ENCODE measurements at places on chromosomes 4 and X. TPM values are rescaled to one million over a fixed set of nuclear protein-coding genes. Genes with fewer than 3 reads are reported as not detected.

DNA sequence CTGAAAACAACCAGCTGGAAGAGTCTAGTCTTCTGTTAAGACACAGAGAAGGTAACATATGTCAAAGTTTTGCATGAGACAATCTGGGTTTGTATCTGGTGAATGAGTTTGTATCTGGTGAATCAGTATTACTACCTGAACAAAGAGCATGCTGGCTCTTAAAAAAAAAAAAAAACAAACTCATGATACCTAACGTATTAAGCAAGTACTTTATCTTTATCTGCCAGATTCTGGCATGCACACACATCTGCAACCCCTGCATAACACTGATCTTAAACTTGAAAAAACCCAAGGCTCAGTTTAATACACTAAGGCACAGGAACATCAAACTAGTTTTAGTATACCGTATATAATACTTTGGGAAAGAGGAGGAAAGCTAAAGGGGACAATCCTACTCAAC lies 5.8 kb downstream of the YTHDC1 start:
- DNase-seq: no peak

- no peak for DNase-seq
Observed at GRCh38 chr4:109915385-109916026, 2.8 kb downstream of the EGF start.

The AMBN gene
- polyA plus RNA-seq: not detected

- no peak for DNase-seq
Observed at GRCh38 chr4:184688447-184688846, 38.9 kb downstream of the PRIMPOL start.

The PITX2 gene
- not detected for polyA plus RNA-seq

The AREG gene
- 17.7 TPM for polyA plus RNA-seq

- no peak for DNase-seq
Observed at GRCh38 chr4:27381815-27382214, 521.2 kb downstream of the STIM2 start.

The KIF4A gene
- not detected for polyA plus RNA-seq

The IL2 gene
- polyA plus RNA-seq: not detected

DNA sequence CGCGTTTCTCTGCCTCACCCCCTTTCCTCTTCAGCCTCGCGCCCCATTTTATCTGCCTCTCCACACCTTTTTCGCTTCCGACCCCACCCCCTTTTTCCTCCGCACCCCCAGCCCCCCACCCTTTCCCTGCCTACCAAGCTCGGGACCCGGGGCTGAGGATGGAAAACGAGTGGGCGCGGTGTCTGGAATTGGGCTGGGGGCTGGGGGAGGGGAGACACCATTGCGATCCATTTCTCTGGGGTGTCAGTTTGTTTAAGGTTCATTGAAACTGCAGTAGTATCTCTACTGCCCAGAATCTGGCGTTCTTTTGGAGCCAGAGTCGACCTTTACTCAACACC lies 707 bp downstream of the SLC9A6 start:
- no peak for DNase-seq

DNA sequence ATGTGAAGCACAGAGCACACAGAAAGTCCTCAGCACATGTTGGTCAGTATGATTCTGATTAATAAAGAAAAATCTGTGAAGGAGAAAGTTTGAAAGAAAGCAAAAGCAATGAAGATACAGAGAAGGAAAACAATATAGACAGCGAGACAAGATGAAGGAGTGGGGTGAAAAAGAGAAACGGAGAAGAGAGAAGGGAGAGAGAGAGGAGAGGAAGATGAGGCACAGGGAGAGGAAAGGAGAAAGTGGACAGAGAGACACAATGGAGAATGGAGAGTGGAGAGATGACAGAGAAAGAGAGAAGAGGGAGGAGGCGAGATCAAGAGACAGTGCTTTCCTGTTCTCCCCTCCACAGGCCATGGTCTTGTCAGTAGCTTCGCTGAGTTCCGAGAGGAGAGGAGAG lies 3.9 kb upstream of the KCND1 start:
- DNase-seq: no peak

DNA sequence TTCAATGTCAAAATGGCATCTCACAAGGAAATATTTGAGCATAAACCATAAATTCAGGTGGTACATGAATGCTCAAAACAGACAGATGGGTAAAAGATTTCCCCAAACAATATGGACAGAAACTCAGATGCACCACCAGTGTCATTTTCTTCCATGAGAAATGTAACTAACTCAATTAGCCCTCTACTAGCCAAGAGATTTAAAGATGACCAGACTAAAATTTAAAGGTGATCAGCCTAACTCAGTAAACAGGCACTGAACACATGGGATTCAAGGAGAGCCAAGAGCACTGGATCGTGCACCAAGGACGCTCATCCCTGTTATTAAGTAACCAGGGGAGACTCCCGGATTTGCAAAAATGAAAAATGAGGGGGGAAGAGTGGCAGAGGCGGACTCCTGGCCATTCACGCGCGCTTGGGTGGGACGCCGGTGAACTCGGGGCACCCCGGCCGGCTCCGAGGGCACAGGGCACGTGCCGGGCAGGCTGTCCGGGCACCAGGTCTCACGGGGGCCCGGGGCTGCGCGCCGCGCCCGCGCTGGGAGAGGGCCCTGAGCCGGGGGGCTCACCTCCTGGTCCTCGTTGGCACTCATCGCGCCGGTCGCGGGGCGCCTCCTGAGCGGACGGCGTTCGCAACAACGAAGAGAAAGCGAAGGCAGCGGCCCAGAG lies 490 bp downstream of the RWDD4 start:
- DNase-seq: no peak

The PDGFRA gene
- not detected for polyA plus RNA-seq

The TSPAN7 gene
- 0.61 TPM for polyA plus RNA-seq

- DNase-seq: no peak
Observed at GRCh38 chr4:78629991-78630541, 78.5 kb downstream of the ANXA3 start.

The UGT2A1 gene
- not detected for polyA plus RNA-seq

The SSX4B gene
- not detected for polyA plus RNA-seq

DNA sequence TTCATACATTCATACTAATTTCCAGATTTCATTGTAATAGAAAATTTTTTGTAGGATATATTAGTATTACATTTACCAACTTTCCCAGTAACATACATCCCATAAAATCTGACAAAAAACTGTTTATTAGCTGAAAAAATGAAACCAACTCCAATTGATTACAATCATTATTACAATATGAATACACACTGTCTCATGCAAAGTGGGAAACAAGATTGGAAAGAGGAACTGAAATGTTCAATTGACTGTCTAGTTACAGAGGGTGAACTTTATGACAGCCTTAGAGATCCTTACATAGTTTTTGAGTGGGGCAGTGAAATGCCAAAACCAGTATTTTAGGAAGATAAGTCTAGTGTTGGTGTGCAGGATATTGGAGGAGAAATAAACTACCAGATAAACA lies 2.3 kb upstream of the AMBN start:
- no peak for DNase-seq

DNA sequence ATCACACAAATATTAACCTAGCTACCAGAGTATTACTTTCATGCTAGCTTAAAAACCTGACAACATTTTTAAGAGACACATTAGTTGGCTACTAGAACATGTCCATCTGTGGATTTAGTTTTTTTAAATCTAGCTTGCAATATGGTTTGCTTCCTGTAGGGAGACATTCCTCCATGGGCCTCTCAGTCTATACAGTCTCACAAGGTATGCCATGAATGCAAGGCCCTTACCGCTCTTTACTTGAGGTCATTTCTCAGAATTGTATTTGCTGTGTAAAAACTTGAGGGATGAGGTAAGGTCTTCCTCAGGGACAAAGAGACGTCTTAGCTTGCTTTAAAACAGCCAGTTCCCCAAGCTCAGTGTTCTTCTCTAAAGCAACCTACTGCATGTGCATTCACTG lies 26.9 kb downstream of the UBA6 start:
- DNase-seq: no peak

The APEX2 gene
- polyA plus RNA-seq: 16.6 TPM

- DNase-seq: no peak
Observed at GRCh38 chr4:184803133-184803532, 22.6 kb downstream of the ACSL1 start.

DNA sequence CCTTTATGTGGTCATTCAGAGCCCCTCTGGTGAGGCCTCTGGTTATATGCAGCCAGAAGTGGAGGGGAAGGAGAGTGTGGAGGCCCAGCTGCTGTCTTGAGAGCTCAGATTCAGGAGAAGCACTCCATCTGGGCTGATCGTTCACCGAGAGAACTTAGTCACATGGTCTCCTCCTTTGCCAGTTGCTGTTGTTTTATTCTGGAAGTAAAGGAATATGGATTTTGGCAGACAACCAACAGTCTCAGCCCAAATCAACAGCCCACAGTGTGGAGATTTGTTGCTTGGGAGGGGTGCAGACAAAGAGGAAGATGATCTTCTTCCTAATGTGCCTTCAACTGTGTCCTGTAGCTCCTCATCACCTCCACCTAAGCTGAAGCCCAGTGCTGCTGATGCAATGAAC lies 355.4 kb downstream of the ANK2 start:
- DNase-seq: no peak
